Activated T-cell treated with anti-CD3 and anti-CD28 coated beads for 1 hour (primary cell): ENCODE measurements at places on chromosomes 1 and 21.

- no peak for DNase-seq
These were observed 99.7 kb upstream of the BEND5 start for GRCh38 chr1:48876330-48876785.

- no peak for DNase-seq
These were observed 110.1 kb upstream of the SLC44A3 start for GRCh38 chr1:94709891-94710581.

DNA sequence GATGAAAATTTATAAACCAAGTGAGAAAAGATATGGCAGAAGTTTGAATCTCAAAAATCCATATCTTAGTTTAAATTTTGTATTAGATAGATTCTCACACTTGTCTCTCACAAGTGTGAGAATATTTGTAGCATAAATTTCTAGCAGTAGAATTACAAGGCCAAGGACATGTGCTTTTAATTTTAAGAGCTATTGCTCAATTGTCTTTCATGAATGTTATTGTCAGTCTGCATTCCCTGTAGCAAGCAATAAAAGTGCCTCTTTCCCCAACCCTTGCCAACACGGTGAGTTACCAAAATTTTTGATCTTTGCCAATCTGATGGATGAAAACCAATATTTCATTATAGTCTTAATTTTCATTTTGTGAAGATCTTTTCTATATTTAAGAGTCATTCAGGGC, 64.0 kb downstream of the CTH start:
- no peak for DNase-seq

- DNase-seq, result no peak
These were observed 25.1 kb upstream of the APP start for GRCh38 chr21:26195708-26196107.

DNA sequence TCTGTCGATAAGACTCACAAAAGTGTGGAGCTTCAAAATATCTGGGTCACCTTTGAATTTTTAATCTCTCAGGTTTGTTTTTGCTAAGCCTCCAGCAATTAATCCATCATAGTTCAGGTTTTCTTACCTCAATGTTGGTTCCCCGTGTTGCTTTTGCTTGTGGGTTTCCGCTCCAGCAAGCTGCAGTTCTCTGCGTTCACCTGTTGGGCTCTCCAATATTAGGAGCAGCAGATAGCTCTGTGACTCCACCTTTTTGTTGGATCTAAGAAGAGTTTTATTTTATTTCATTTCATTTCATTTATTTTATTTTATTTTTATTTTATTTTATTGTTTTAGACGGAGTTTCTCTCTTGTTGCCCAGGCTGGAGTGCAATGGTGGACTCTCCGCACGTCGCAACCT, 335.5 kb downstream of the COL11A1 start:
- DNase-seq, result no peak

DNA sequence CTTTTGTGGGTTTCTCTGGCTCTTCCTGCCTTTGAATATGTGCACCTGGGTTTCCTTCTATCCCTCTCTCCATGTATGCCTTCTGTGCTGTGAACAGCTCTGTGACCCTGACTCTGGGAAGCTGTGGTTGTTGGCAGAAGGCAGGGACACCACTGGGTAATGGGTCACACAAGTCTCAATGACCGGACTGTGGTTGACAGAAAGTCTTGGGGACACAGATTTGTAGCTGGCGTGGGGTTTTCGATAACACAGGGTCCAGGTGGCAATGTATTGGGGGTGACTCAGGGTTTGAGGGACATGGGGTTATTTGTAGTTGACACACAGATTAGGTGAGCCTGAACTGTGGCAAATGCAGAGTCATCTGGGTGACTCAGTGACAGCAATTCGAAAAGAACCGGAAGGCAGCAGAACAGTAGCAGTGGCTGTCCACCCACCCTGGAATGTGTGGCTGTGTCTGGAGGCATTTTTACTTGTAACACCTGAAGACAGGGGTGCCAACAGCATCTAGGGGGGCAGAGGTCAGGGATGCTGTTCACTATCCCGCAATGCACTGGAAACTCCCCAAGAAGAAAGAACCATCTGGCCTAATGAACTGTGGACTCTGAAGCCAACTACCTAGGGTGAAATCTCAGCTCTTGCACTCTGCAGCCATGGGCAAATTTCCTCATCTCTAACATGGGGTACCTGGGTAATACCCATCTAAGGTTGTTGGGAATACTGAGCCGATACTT, 13.0 kb upstream of the SLC6A9 start:
- DNase-seq, result no peak

- DNase-seq, result no peak
These were observed 22.1 kb downstream of the CDA start for GRCh38 chr1:20610970-20611369.

DNA sequence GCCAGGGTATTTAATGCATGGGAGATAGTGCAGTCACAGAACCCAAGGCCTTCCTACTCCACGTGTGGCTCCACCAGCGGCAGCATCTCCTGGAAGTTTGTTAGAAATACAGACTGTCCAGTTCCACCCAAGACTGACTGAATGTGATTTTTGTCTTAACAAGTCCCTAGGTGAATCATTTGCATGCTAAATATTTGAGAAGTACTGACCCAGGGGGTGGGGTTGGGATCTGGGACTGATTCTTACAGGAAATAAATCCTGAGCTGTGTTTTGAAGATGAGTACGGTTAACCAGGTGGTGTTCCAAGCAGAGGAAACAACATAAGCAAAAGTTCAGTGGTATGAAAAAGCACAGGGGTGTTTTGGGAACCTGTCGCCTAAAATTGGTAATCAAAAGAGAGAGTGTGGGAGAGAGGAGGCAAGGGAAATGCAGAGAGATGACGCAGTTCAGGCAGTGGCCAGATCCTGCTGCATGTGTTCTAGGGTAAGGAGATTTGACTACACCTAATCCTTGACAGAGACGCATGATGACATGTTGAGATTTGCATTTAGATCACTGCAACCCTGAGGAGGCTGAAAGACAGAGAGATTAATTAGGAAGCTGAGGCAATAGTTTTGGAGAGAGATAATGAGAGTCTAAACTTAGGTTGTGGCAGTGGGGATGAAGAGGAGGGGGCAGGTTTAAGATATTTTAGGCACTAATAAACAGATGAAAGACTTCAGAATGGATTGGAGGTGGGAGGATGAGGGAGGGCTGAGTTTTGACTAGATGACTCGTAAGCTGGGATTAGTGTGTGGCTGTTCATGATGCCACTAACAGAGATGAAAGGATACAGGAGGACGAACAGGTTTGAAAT, 3.7 kb upstream of the ZNF326 start:
- DNase-seq, result no peak

DNA sequence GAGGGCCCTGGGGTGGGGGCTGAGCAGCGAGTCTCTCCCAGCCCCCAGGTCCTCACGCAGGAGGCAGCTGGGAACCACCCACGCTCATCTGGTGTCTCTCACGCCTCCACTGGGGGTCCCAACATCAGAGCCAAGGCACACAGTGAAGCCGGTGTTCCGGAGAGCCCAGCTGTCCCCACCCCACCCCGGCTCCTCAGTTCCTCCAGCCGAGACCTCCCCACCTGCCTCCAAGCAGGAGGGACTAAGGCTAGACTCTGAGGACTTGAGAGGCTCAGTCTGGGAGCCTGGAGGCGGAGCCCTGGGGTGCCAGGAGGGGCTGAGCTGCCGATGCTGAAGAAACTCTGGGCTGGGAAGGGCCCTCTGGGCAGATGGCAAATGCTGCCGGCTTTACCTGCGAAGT, 1.6 kb upstream of the HPCA start:
- no peak for DNase-seq

GRCh38 chr21:37550157-37550556, 183.6 kb downstream of the DYRK1A start:
- no peak for DNase-seq

DNA sequence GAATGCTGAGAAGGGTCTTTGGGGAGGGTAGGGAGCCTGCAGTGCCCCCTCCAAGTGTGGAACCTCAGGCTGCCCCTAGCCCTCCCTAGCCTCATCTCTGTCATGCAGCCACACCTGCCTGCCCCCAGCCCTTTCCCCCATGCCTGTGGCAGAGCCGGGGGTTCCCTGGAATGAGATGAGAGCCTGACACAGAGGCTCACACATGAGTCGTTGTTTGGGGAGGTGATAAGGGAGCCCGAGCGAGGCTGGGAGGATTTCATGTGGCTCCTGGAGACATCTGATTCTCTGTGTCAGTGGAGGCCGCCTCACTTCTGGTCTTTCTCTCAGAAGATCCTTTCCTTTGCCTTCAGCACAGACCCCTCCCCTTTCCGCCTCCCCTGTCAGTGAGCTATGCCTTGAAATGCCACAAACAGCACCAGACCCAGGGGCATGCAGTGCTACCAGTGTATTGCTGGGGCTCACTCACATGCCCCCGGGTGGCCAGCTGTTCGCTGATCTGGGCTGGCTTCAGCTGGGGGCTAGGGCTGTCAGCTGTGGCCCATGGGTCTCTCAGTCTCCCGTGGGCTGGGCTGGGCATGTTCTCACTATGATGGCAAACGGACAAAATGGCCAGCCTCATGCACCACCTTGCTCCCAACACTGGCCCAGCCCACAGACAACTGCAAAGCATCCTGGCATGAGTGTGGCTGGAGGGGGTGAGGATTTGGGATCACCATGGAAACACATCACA, 102.6 kb downstream of the AJAP1 start:
- DNase-seq, result no peak

DNA sequence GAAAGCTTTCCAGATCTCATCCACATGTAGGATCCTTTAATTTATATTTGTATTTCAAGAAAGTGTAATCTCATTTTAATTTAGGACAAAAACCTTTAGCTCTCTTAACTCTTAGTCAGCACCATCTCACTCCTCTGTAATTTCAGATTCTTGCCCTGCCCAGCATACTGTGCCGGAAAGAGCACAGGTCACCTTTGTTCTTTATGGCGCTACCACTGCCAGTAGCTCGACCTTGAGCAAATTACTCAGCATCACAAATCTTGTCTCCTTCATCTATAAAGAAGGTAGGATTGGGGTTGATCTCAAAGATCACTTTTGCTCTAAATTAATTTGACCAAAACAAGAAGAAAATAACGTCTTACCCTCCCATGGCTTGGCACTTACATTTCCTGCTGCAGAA, 56.1 kb upstream of the ZC3H11B start:
- no peak for DNase-seq

DNA sequence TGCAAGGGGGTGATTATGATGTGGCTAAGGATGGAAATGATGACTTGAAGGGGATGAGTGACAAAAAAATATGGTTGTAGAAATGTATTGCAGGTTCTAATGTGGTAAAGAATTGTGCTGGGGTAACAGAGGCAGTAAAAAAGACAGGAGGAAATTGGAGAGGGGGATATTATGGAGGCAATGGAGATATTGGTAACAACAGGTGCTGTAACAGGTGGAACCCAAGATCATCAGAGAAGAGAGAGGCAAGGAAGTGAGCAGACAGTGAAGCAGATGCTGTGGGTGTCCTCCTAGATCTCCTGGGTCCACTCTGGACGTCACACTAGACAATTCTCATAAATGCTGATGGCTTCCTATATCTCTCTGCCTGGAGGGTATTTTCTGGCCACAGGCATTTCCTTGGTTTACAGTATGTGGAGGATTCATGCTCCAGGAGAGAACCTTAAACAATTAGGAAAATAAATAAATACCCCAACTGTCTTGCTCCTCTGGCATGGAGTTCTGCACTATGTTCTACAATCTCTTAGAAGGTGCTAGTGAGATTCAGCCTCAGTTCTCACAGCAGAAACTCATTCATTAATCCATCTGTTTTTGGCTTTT, 620.3 kb upstream of the PLXNA2 start:
- DNase-seq, result no peak

DNA sequence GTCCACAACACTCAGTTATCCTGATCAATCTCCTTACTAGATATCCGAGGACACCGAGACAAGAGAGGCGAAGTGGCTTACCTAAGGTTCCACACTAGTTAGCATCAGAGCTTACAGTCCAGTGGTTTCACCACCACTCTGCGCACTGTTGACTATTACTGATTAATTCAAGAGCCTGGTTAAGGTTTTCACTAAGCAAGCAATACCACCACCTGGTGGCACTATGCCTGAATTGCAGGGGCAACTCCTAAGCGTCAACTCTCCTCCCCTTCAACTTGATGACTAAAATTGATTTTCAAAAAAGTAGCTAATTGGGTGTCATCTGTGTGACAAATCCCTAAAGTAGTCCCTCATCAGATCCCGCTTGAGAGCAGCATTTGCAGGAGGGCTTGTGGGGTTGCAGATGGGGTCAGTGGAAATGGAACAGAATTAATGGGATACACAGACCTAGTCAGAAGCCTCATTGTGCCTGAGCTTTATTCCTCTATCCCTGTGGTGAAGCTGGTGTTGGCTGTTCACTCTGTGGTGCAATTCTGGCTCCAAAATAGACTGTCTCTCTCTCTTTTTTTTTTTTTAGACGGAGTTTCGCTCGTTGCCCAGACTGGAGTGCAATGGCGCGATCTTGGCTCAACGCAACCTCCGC, 9.1 kb downstream of the TTC22 start:
- no peak for DNase-seq

GRCh38 chr1:37047542-37047941, 13.2 kb upstream of the GRIK3 start:
- DNase-seq, result no peak

DNA sequence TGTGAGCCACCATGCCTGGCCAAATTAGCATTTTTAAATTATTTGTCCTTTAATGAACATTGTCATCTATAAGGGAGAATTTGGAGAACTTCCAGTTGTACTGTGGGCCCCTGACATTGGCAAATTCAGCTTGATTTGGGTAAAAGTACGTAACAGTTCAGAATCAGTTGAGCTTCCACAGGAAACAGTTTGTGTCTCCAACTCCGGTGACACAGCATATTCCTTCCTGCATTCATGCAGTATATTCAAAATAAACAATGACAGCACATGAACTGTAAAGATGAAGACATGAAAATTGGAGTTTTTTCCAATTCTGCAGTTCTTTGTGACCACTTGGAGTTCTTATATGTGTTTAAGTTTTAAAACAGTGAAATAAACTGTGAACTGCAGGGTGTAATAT, 28.2 kb downstream of the RNF220 start:
- DNase-seq, result no peak

DNA sequence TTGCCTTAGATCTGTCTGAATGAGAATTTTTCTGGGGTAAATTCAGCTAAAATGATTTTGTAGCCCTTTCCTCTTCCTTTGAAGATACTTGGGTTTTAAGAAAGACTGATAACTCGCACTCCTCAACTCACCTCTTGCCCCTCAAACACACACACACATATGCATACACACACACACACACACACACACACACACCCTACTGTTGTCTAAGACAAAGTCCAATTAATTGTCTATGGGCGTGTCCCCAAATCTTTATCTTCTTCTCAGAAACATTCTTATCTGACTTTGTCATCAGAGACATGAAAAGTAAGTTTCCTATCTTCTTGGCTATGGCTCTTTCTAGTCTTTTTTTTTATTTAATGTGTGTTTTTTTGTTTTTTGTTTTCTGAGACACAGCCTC, 36.1 kb upstream of the SMYD2 start:
- no peak for DNase-seq

GRCh38 chr1:150154143-150154542, 4.4 kb downstream of the PLEKHO1 start:
- DNase-seq, result no peak

- no peak for DNase-seq
These were observed 23.6 kb upstream of the GBP1 start for GRCh38 chr1:89088572-89088971.
